ENCODE measurements at places on chromosomes 3 and 15.

GRCh38 chr15:66298803-66299251, 5.5 kb downstream of the DIS3L start:
- no peak for DNase-seq

DNA sequence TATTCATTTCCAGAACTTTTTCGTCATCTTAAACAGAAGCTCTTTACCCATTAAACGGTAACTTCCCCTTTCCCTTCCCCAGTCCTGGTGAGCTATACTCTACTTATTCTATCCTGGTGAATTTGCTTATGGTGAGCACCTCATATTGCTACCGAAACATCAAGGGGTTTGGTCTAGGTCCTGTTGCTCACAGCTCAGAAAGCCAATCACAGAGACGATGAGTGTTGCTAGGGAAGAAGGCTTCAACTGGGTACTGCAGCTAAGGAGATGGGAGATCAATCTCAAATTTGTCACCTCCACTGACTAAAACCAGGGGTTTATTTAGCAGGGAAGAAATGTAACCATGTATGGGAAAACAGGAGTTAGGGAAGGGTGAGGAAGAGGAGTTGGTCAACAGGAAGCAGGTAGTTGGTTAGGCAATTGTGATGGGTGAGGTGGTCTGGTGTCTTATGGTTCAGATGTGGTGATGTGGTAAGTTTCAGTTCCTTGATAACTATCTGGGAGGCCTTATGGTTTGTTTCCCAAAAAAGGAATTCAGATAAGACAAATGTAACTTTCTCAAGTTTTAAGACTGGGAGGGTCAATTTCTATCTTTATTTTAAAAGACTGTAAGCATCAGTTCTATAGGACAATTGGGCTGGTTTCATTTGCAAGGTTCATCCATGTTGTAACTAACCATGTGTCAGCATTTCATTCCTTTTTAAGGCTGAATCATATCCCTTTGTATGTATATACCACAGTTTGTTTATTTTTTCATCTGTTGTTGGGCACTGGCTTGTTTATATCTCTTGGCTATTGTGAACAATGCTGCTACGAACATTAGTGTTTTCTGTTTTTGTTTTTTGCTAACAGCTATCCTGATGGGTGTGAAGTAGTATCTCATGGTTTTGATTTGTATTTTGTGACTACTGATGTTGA, 24.3 kb downstream of the ARHGAP11B start:
- DNase-seq: no peak

DNA sequence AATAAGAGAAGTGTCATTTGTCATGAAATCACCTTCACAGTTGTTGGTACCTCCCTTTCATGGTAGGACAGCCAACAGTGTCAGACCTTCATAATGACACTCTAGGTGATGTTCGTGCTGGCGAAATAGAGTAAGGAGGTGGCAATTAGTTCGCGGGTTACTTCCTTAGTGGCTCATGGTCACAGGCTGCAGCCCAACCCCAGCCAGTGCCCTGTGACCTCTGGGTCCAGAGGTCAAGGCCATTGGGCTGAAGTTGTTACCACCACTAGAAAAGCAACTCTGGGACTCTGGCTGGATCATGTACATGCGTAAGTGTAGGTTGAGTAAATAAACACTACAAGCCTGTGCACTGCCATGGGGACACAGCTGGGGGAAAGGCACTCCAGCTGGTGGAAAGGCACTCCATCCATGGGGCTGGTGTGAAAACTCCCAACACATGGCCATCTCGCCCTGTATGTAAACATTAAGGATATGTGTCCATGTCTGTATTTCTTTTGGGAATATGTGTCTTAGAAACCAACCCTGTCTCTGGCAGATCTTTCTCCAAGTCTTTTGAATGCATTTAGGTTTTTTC, 106.7 kb downstream of the RYK start:
- DNase-seq: no peak

DNA sequence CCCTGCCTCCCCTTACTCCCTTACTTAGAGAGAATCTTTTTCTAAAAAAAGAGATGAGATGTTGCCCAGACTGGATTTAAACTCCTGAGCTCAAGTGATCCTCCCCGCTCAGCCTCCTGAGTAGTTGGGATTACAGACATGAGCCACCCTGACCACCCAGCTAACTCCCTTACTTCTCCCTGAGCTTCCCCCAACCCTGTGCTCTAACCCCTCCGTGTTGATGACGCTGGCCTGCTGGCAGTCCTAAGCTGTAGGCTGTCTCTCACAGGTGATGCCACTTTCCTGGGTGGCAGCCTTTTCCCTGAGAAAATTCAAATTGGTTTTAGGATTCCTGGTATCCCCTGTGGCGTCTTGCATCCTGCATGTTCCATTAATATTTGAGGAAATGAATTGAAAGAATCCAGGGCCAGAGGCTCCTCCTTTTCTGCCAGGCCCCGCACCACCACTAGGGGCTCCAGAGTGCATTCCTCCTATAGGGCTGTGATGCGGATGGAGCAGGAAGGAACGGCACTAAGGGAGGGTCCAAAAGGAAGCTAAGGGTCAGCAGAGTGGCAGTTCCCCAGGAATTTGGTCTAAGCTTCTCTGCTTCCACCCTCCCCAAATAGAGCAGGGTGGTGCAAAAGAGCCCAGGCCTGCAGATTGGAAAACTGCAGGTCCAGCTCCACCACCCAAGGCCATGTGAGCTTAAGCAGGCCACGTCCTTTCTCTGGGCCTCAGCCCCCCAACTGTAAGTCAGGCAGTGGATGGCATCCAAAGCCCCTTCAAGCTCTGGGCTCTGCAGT, 101.1 kb downstream of the DAPK2 start:
- peak; percentile 15 for DNase-seq

DNA sequence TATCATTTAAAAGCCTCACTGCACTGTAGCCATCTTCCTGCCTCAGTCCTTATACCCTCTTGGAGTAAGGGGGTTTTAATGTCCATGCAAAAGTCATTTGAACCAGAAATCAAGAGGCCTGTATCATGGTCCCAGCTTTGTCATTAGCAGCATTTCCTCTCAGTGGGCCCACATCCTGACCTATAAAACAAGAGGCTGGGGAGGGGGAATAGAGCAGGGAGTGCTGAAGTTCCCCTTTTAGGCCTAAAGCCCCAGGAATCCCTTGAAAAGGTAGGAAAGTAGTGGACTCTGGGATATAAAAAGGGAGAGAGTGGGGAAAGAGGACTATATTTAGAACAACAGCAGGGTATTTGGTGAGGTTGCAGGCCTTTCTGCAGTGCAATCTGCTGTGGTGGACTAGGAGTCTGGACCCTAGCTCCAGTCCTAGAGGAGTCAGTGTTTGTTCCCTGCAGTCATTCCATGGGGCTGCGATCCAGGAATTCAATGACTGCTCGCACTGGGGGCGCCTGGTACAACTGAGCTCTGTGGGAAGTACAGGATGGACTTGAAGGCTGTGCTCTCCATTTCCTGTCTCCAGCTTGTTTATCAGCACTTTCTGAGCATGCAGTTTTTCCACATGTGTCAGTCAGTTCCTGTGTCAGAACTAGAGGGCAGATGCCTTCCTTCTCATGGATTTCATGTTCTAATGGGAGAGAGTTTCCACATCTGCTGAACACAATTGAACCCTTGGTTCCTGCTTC, 46.8 kb downstream of the PDHB start:
- no peak for DNase-seq

DNA sequence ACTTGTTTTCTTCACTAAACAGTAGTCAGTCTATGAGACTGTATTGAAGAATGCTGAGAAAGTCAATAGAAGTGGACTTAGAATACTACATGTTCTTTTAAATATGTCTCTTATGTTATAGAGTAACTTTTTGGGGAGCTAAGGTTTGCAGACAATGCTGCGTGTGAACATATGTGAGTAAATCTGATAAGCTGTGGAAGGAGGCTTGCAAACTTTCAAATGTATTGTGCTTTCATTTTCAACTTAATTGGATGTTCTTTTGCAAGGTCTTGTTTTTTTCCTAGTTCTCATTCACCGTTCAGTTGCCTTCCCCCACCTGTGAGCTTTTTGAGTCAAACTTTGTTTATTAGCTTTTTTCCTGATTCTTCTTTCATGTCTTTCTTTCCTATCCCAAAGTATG, 176.2 kb downstream of the LPP start:
- DNase-seq: no peak

DNA sequence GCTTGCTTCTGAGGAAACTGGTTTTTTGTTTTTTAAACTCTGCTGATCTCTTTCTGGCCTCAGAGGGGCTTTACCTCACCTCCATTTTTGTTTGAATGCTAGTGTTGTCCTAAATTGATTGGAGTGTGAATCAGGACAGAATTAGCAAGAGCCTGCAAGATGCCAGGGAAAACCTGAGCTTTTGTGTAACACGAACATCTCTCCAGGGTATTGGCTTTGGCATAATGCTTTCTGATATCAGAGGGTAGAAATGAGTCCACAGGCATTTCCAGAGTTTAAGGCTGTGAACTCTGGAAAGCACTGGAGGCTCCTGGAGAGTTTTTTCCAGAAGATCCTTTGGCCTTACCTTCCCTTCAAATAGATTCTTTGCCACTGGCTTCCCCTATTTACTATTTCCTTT, 87.1 kb downstream of the WDR76 start:
- no peak for DNase-seq

DNA sequence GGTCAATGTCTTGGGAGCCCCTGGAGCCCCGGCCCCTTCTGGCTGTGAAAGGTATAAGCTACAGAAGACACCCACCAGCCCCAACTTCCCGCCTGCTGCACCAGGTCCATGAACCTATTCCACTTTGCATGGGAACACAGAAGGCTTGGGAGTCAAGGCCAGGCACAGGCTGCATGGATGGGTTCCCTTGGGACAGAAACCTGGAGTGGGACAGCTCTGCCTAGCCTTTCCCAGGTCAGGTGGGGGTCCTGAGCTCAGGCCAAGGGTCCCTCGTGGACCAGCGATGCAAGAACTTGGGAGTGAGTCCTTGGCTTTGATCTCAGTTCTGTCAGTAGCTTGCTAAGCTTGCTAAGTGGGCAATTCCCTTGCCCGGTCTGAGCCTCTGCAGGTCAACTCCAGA, 25.0 kb downstream of the TKT start:
- no peak for DNase-seq

DNA sequence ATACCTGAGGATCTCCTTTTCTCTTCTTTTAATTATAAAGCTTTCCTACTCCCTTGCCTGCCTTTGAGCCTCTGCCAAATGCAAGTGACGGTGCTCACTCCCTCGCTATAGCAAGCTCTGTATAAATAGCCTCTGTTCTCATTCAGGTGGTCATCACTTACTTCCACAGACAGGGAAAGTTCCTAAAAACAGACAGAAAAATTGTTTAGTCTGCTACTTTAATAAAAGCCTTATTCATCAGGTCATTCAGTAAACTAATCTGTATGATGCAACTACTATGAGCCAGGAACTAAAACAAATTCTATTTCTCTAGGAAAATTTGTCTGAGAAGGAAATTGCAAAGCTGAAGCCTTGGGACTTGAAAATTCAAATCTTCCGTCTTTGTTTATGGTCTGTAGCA, 10.2 kb upstream of the DLG1 start:
- no peak for DNase-seq

GRCh38 chr3:120567370-120568201, 28.6 kb upstream of the NDUFB4 start:
- DNase-seq: no peak

DNA sequence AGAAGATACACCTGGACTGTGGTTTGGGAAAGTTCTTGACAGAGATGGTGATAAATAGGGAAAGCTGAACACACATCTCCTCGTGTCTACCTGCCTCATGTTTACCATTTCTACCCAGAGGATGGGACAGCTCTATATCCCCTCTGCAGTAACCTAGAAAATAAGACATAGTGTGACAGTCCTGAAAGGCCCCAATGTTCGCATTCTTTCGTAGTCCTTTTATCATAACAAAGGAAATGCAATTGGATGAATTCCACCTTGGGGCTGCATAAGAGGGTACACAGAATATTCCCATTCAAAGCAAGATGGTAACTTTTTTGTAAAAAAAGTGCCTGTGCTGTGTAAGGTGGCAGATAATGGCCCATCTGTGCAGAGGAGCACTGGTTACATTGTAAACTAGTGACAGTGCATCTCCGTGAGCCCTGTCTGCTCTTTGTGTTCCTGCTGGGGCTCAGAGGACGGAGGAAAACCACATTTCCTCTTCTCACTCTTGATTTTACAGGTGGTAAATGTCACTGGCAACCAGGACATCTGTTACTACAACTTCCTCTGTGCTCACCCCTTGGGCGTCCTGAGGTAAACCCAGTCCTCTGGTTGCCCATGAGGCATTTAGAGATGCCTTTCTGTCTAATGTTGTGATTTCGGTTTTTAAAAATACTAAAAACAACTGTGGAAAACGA, 74.3 kb downstream of the SIDT1 start:
- DNase-seq: no peak

GRCh38 chr15:70528270-70528706, 235.1 kb downstream of the UACA start:
- no peak for DNase-seq

DNA sequence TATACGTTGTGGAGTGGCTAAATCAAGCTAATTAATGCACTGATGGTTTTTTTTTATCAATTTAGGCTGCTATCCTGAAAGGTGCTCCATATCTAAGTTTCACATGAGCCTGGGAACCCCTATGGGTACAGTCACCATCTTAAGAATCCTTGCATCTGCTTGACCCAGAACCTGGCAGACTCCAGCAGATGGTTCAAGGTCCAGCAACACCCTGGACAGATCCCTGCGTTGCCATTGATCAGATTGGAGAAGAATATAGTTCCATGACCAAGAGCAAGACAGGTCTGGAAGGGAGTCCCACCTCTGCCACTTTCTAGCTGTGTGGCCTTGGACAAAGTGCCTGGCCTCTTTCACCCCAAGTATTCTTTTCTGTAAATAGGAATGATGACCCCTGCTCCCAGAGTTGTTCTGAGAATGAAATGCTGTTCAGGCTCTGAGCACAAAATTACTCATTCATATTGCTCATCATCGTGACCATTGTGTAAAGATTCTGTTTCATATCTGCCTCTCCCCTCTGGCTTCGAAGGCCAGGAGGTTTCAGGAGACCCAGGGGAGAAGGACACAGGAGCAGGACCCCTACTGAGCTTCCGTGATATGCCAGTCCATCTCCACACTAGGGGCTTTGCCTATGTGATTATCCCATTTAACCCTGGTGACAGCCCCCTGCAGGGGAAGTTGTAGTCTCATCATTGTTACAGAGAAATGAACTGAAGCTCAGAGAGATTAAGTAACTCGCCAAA, 30.0 kb upstream of the TSEN2 start:
- DNase-seq: no peak

DNA sequence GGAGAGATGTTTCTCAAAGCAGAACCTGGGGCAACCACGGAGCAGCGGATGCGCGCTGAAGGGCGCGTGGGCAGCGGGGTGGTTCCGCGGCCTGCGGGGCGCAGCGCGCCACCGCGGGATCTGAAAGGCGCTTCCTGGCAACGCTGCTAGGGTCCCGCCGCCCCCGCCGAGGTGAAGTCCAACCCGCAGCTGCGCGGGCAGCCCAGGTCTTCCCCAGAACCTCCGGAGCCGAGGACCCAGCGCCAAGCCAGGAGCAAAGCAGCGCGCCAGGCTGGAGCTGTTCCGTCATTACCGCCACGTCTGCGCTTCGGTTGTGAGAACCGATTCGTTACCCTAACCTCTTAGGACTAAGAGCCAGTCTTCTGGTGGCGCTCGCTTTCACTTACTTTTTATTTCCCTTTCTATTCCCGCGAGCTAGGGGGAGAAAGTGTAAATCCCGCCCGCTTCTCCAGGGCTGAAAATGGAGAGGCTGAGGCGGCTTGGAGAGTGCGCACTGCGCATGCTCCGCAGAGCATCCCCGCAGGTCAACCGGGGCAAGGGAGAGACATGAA, 3.2 kb upstream of the GABRG3 start:
- DNase-seq: no peak

GRCh38 chr15:96627031-96627568, 296.6 kb downstream of the NR2F2 start:
- DNase-seq: no peak
